Activated CD4-positive, alpha-beta T cell treated with anti-CD3 and anti-CD28 coated beads, Interleukin-10, Interleukin-2, amounts not matched to agents 100 ng/mL and 50 ng/mL, durations not matched to agents 16 hours and 8 hours (primary cell): ENCODE measurements at places on chromosomes 5 and 9.

DNA sequence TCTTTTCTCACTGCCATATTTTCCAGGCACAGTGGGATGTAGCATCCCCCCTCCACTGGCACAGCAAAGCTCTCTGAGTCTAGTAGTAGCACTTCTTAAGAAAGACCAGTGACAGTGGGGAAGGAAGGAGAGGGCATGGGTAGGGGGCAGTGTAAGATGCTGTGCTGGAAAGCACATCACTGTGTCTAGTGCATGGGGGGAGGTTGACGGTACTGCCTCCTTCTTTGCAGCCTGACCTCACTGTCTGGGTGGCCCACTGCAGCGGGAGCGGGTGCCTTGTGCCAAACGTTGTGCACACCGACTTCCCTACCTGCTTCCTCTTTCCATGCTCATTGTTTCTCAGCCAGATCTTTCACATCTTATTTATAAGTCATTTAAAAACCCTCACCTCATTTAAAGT is 91.8 kb downstream of the PDE8B start:
- DNase-seq, result no peak

DNA sequence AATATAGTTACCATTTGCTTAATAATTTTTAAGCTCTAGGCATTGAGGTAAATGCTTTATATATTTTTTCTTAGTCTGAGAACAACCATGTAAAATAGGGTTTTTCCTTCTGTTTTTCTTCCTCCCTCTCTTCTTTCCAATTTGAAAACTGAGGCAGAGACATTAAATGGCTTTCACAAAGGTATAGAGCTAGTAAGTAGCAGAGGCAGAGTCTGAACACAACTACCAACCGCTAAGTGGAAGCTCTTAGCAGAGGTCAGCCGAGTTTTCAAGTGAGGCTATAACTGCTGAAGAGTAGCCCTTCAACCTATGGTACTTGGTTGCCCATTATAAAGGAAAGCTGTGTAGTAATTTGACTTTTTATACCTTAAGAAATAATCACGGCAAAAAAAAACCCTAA is 187.1 kb downstream of the MEF2C start:
- no peak for DNase-seq

- peak; percentile 70 for DNase-seq
These were observed 37.7 kb downstream of the SAR1B start for GRCh38 chr5:134594797-134595457.

DNA sequence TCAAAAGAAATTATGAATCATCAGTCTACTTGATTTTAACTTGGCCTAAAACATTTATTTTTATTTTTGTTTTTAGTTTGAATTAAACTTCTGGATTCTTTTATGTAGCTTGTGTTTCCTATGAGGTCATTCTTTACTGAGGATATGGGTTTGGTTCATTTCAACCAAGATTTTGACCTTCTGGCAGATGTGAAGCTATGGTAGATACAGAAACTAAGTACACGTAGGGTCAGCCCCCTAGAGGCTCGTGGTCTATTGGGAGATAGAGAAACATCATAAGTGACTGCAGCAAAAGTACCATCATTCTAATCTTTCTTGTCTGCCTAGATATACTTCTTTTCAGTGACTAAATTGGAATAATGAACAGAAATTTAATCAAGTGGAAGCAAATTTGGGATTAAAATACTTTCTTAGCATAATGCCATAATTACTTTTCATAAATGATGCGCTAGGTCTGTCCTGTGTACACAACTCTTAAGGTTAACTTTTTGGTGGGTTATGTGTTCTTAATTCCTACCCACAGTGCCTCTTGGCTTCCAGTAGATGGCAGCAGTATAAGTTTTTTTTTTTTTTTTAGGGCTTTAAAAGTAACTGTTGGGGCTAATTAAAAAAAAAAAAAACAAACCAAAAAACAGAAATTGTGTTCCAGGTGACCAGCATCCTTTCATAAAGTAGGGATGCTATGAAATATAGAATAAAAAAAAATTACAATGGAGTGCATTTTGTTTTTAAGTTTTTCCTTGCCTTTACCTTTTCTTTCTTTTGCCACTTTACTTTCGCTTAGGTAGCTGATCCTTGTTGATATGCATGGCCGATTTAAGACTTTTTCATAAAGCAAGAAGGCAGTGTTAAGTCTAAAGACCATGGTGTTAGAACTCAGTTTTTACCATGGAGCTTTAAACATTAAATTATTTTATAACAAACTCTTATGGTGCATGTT is 49.9 kb downstream of the LRRTM2 start:
- peak; percentile 16 for DNase-seq

DNA sequence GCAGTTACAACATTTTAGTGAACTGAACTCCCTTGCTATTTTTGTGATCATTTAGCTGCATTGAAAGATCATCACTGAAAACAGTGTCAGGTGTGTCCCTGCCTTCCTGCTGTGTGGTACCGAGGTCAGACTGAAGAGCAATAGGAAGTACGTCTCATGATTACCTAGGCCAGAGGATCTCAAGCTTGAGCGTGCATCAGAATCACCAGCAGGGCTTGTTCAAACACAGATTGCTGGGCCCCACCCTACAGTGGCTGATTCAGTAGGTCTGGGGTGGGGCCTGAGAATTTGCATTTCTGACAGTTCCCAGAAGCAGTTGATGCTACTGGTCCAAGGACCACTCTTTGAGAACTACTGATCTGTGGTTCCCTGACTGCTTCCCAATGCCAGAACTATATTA is 159.6 kb downstream of the ACTL7B start:
- no peak for DNase-seq

DNA sequence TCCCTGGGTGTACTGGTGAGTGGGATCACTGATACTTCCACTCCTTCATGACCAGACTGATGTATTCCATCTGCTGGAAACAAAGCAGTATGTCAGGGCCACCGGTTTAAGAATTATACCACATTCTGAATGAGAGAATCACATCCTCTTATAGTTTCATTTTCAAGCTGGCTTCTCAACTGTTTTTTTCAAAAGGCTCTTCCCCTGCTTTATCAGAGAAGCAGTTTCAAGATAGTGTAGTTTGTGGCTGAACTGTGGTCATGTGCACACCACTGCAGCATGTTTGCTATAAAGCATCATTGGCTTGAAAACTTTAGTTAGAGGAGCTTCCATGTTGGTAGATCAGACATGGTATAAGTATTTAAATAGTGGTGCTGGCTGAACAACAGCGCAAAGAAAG is 450.5 kb upstream of the CDH10 start:
- DNase-seq, result no peak
